ENCODE measurements at places on chromosomes 5 and 9. TPM values are rescaled to one million over a fixed set of nuclear protein-coding genes. Genes with fewer than 3 reads are reported as not detected.

The SPATA31A3 gene
- total RNA-seq, result not detected

The FNBP1 gene
- total RNA-seq, result 11.6 TPM

The TSTD2 gene
- 11.2 TPM for total RNA-seq

The SPINK13 gene
- not detected for total RNA-seq

The SOHLH1 gene
- total RNA-seq, result not detected

All from A549 treated with ZK216348 at 1 μM for 4 hours (cell line).